ENCODE measurements at places on chromosomes 3 and 15.

GRCh38 chr15:95440712-95441111 is 889.8 kb upstream of the NR2F2 start:
- no peak for DNase-seq

- no peak for DNase-seq
These were observed 4.5 kb downstream of the ANP32A start for GRCh38 chr15:68816158-68816557.

- no peak for DNase-seq
These were observed 47.6 kb downstream of the PSMD6 start for GRCh38 chr3:63975723-63976122.

GRCh38 chr3:173932624-173933023 is 535.1 kb downstream of the NLGN1 start:
- no peak for DNase-seq

DNA sequence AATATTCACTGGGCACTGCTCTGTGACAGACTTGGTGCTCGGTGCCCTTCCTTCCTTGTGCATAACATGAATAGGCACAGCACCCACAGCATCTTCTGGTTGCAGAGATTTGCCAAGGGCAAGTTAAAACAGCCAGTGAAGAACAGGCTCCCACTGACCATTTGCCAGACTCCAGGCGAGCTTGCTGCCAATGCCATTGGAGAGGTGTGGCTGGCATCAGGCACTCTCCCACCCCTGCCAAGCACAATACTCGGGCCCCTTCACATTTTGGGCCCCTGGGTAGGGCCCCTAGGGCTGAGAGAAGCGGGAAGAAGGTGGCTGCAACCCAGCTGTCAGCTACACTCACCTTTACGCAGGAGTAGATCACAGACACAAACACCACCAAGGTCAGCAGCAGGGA is 112.1 kb downstream of the SEC22A start:
- DNase-seq = no peak
